Cardiac fibroblast (primary cell): ENCODE measurements at places on chromosomes 4 and X.

DNA sequence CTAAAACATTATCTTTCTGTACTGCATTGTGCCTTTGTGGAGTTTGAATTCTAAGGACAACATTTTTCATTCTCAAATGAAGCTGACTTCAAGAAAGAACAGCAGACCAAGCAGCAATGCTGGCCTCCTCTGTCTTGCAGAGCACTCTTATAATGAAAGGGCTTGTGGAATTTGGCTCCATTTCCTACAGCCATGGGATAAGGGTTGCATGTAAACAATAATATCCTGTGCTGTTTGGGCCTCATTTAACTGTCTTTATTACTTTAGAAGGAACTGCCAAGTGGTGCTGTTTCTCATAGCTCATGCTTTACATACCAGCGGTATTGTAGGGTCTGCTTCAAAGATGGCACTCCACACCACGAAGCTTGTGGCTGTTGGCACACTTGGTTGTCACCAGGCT is 111.4 kb upstream of the EOLA2 start:
- DNase-seq: no peak

DNA sequence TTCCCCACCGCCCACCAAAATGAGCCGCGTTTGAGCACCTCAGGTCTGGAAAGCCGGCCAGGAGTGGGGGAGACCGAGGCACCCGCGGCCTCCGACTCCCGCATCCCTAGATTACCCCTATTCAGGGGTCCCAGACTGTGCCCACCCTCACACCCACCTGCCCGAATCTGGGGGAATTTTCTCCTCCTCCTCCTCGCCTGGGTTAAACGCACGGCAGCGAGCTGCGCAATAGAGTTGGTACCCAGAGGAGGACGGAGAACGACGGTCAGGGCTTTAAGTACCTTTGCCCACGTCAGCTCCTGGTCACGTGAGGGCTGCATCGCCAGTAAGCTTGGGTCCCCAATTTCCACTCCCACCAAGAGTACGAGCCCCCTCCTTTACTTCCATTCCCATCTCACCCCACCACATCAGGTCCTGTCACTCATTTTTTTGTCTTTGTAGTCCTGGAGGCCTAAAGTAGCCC is at the start of gene ARMCX2:
Gene ARMCX2 (minus strand): TSS at position 250 of the 463 bp plus-strand sequence. CDS start 2,262 bp downstream, outside the sequence.
- peak; percentile 66 for DNase-seq

DNA sequence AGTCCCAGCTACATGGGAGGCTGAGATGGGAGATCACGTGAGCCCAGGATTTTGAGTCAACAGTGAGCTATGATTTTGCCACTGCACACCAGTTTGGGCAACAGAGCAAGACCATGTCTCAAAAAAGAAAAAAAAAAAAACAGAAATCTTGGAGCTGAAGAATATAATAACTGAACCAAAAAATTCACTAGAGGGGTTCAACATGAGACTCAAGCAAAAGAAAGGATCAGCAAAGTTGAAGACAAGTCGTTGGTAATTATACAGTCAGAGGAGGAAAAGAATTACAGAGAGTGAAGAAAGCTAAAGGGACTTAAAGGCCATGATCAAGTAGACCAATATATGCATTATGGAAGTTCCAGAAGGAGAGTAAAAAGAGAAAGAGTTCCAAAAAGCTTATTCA is 26.9 kb downstream of the SHROOM4 start:
- DNase-seq: no peak

DNA sequence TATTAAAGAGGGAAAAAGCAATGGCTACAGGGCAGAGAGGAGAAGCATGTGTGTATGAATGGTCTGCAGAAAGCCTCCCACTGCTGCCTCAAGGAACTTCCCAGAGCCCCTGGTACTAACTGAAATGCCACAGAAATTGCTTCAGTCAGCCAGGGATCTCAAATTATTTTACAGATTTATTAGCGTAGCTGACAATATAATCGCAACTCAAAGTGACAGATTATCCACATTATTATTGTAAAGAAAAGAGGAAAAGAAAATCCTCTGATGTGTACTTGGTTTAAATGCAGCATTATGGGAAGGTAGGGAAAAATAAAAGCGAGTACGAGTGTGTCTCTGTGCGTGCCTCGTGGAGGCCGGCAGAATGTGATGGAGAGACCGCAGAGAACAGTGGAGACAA is 202.7 kb downstream of the DCLK2 start:
- DNase-seq: no peak

DNA sequence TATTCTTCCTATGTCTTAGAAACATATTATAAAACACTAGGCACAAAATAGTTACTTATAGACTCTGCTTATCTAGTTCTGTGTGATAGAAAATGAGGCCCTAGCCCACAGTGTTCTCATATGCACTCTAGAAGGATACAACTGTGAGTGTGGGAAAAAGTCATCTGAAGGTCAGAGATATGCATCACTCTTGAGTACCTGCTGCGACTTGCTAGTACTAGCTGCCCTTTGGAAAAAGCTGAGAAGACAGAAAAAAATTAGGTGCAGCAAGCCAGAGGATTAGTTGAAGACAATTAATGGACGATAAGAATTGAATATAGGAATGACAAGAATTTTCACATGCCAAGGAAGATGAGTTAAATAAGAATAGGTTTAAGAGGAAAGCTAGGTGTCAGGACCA is 61.3 kb downstream of the MTHFD2L start:
- DNase-seq: no peak

DNA sequence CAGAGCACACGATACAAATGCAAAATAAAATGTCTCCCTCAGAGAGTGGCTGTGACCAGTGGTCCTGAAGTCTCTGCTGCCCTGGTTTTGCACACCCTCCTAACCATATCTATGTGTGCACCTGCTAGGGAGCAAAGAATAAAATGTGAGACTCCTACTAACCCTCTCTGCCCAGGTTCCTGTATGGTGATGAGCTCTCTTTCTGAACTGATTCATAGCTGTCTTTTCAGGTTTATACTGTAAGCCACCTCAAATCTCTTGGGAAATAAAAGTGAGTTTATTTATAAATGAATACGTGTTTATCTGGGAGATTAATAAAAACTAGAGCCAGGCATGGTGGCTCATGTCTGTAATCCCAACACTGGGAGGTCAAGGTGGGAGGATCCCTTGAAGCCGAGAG is 126.0 kb upstream of the RBPJ start:
- no peak for DNase-seq

DNA sequence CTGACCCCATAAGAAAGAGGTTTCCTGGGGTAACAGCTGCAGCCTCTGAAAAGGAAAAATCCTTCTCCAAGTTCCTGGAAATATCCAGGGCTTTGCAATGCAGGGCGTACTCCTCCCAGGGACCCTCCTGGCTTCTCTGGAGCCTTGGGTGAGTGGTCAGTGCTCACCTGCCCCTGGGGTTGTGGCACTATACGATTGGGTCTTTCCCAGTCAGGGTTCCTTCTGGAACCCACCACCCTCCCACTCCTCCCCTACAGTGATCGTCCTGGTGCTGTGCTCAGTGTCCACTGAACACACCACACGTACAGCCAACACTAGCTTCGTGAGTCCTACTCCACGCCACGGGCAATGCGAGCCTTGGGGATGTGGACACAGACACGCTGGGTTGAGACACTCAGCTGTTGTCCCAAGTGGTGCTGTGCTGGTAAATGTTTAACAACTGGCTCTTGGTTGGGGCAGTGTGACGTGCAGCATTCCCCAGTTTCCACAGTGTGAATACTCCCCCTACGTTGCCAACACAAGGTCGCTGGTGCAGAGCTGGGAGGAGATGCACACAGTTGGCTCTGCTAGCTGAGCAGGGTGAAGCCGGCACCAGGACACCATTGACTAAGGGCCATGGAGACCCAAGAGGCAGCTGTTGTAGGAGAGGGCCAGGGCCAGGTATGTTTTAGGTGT is 65.4 kb downstream of the HTRA3 start:
- no peak for DNase-seq
